ENCODE measurements at places on chromosomes 7 and 10.
A peak's percentile ranks its signal among the peaks of the same experiment; 100 is the strongest.

DNA sequence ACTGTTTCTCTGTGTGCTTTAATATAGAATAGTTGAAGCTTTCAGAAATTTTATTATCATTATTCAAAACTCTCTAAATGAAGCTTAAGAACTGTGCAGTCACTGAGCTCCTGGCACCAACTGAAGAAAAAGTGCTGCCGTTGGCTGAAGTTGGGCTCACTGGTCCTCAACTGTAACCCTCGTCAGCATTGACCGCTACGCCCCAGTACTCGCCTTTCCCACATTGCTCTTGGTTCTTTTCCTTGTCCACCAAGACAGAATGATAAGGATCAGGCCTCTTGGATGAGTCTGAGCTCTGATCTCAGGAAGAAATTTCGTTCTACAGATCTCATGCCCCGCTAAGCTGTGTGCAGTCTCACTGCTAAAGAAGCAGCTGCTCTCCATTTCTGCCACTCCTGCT, 7.9 kb upstream of the TAF3 start:
- no peak for DNase-seq

DNA sequence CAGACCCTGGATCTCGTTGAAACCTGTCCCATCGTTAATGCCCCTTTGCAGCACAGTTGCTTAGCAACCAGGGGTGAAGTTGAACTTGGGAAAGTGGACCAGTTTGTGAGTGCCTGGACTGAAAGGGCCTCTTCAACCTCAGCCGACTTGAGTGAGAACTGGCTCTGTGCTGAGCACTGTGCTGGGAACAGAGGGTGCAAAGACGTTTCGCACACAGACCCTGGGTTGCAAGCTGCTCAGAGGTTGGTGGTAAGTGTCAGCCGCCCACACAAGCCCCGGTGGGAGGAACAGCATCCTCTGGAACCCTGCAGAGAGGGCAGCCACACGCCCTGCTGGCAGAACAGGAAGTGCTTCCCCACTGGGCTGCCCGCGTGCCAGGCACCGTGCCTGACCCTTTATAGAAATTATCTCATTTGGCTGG, 89.2 kb downstream of the CARD11 start:
- DNase-seq: no peak

DNA sequence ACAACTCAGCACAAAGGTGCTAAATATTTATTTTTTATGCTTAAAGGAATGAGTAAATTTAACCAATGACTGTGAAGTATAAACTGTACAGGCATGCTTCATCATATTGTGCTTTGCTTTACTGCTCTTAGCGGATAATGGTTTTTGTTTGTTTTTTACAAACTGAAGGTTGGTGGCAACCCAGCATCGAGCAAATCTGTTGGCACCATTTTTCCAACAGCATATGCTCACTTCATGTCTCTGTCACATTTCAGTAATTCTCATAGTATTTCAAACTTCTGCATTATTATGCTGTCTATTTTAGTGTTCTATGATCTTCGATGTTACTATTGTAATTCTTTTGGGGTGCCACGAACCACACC, 22.8 kb downstream of the BRAF start:
- no peak for DNase-seq

- DNase-seq: peak; percentile 13
Measured at GRCh38 chr7:29488203-29488970, 75.2 kb upstream of the PRR15 start.

- no peak for DNase-seq
Measured at GRCh38 chr7:1106793-1107421, 19.0 kb downstream of the GPER1 start.

DNA sequence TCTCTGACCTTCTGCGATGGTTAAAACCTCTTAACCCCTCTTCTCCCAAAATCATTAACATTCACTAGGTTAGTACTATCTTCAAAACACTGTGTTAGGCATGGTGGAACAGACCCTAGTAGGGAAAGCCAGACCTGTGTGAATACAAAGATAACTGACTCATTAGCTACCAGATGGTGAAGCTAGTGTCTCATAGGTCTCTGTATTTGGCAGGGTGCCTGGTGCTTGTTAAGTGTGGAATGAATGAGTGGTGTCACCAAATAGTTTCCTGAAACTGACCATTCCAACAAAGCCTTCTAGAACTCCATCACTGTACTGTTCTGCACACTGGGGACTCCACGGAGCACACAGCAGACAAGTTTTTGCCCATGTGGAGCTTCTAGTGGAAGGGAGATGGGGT, 27.7 kb upstream of the TM9SF3 start:
- peak; percentile 93 for DNase-seq

GRCh38 chr10:34489973-34490745, 324.9 kb downstream of the PARD3 start:
- peak; percentile 69 for DNase-seq

DNA sequence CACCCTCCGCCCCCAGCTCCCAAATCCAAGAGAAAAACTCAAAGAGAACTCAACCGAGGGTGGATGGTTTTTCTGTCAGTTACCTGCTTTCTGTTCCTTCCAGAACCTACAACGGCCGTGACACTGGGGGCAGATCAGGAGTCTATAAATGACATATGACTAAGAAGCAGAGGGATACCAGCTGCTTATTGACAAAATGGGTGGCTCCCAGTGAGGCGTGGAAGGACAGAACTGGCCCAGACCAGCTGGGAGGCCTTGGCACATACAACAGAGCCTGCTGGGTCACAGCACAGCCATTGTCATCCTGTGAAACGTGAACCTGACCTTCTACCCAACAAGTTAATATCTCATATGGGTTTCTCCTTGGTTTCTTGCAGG, 84.3 kb upstream of the ADRB1 start:
- no peak for DNase-seq

- DNase-seq: no peak
Measured at GRCh38 chr7:44561481-44561880, 12.2 kb downstream of the DDX56 start.

- peak; percentile 22 for DNase-seq
Measured at GRCh38 chr10:33735464-33735923, 401.0 kb upstream of the NRP1 start.

GRCh38 chr7:23276376-23276775, 22.8 kb upstream of the MALSU1 start:
- DNase-seq: no peak

DNA sequence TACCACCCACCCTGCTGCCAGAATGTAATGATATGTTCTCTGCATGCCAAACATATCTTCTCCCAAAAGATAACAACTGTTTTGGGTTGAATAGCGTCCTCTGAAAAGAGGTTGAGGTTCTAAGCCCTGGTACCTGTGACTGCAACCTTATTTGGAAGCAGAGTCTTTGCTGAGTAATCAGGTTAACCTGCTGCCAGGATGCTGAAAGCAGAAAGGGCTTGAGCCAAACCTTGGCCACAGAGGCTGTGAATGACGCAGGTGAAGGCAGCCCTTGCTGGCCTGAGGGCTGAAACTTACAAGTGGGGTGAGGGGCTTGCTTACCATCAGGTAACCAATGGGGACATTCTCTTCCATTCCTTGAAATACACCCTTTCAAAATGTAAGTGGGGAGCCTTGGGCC, 151.8 kb upstream of the RHEB start:
- no peak for DNase-seq

GRCh38 chr7:157358041-157358752, 21.4 kb downstream of the DNAJB6 start:
- DNase-seq: no peak

DNA sequence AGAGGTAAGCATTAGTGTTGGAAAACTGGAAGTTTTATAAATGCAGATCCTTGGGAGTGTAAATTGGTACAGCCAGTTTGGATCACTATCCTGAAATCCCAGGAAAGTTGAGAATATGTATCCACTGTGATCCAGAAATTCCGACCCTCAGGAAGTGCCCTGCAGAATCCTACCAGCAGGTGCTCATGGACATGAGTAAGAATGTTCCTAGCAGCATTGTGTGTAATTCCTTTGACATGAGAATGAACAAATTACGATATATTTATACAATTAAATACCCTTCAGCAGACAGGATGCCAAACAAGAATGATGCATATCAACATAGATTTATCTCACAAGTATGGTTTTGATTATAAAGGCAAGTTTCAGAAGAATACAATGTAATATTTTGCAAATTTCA, 181.6 kb downstream of the XPNPEP1 start:
- no peak for DNase-seq

GRCh38 chr7:79420464-79420863, 33.0 kb downstream of the MAGI2 start:
- DNase-seq: peak; percentile 96

DNA sequence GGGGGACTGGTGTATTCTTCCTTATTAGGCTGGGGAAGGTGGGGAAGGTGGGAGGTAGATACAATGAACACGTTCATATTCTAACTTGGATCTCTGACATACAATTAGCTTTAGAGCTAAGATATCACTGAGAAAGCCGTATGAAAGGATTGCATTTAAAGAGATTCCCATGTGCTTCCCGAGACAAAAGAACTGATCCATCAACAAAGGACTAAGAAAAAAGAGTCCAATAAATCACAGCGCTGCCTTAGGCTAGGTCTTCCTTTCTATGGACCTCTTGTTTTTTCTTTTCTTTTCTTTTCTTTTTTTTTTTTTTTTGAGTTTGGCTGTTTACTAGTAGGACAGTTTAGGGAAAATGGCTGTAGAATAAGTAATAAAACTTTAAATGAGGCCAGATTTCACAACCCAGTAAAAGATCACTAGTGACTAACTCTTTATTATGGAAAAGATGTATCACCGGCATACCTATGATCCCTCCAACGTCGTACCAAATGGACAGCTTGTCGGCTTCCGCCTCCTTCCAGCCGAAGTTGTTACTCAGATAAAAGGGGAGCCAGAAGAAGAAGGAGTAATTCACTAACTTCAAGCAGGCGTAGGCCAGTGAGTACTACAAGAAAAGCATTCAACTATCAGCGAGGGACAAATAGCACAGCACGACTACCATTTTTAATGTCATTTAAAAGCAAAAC, 50.0 kb downstream of the SLC37A3 start:
- DNase-seq: peak; percentile 79

GRCh38 chr10:84607044-84607443, 278.7 kb downstream of the CCSER2 start:
- DNase-seq: no peak

- peak; percentile 26 for DNase-seq
Measured at GRCh38 chr10:11242443-11243387, 225.0 kb downstream of the CELF2 start.

DNA sequence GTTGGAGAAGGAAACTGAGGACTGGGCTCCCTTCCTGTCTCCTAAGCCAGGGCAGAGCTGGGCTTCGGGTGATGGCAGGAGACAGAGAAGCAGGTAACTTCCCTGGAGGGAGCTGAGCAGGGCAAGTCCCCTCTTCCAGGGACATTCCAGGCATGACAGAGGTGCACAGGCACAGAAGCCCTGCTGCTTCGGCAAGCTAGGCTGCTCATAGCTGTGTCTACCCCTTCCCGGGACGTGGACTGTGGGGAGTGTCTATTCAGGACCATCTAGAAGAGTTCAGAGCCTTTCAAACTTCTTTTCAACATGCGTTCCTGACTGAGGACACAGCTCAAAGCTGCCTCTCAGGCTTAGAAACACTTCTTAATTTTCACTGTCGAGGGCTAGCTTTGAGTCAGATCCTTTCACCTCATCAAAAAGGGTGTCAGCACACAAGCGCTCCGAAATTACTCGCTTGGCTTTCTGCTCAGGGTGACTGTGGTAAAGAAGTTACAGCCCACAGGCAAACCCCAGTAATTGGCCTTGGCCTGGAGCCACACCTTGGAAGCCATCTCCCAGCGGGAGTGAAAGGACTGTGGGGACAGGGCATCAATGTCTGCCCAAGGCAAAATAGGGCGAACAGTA, 63.7 kb upstream of the STEAP1B start:
- no peak for DNase-seq

DNA sequence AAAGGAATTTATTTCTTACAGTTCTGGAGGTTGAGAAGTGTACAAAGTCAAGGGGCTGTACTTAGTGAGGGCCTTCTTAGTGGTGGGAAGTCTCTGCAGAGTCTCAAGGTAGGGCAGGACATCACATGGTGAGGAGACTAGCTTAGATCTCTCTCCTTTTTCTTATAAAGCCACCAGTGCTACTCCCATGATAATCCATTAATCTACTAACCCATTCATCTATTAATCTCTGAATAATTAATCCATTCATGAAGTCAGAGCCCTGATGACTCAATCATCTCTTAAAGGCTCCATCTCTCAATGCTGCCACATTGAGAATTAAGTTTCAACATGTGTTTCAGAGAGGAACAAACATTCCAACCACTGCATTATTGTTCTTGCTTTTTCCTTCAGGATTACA, 64.4 kb upstream of the CSTF2T start:
- DNase-seq: no peak

DNA sequence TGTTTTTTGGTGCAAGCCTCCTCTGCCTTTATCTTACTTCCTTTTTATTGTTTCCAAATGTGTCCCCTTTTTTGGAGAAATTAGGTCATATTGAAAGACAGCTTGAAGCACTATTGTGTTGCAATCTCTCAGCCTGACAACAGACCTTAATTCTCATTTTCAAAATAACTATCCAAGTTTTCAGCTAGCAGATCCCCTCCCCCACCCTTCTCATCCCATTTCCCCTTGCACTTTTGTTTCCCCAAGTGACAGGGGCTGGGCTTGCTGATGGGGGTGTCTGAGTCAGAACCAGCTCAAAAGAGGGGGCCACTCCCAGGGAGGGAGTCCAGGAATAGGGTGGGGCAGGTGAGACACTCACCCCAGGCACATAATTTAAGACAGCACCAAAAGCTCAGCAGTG, 75.3 kb downstream of the MKI67 start:
- peak; percentile 21 for DNase-seq

DNA sequence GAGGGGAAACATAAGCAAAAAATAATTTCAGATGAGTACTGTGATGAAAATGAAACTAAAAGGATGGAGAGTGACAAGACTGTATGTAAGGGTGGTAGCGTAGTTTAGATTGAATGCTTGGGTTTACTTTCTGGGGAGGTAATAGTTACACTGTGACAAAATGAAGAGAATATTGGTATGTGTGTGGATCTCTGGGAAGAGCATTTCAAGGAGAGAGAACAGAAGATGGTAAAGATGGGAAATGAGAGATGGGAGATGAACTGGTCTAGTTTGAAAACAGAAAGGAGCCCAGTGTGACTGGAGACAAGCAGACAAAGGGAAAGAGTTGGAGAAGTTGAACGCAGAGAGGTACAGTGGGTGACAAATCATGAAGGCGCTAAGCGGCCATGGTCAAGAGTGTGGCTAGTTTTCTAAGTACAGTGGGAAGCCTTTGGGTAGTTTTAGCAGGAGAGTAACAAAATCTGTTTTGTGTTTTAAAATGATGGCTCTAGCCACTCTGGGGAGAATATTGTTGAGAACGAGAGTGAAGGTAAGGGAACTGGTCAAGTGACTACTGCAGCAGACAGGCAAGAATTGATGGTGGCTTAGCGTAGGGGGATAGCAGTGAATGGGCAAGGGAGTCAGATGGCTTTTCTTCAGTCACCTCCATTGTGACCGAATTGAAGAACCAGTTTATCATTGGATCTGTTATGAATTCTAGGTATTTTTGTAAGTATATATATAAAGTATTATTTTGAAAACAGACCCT, 22.6 kb downstream of the PALS2 start:
- DNase-seq: no peak
